Epithelial cell of esophagus (primary cell): ENCODE measurements at places on chromosomes 11 and 22.

GRCh38 chr22:42188808-42189447 is 58.3 kb upstream of the CYP2D6 start:
- DNase-seq: peak; percentile 87

- no peak for DNase-seq
Measured at GRCh38 chr11:47617417-47617809, 23.2 kb upstream of the C1QTNF4 start.

DNA sequence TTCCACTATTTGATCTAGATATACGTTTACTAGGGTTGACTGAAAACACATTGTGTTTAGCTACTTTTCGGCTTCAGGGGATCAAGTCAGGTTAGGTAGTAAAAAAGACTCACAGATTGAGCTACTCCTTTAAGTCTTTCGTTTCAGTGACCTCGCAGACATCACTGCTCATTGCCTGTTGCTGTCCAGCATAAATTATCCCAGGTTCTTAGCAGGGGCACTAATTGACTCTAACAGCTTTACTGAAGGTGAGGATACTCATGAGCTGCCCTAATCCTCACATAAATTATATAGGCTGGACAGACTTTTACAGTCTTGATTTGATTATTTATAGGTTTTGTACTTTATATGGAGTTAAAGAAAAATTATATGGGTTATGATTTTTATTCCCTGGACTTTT is 3.7 kb downstream of the CARD18 start:
- DNase-seq: no peak

GRCh38 chr22:44451016-44451415 is 47.0 kb downstream of the RTL6 start:
- no peak for DNase-seq

- no peak for DNase-seq
Measured at GRCh38 chr11:17343257-17343656, 8.3 kb upstream of the NCR3LG1 start.

- DNase-seq: no peak
Measured at GRCh38 chr11:86204356-86204755, 40.2 kb upstream of the EED start.
